ENCODE measurements at places on chromosomes 13 and 19.

DNA sequence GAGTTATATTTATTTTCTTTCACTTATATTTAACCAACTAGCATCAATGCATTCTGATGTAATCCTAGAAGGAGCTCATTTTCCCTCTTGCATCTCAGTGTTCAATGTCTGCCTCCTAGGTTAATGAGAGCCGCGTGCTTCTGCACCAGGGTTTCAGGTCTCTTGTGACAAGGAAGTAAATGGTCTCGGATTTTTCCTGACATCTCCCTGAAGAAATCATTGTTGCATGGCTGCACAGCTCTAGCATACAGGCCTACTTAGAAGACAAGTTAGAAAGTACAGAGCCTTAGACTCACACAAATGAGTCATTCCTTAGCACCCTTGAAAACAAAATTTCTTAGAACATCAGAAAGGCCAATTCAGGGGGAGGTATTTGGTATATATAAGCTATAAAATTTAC lies 57.2 kb upstream of the KLF12 start:
- DNase-seq, result no peak

GRCh38 chr19:47878906-47879305 lies 7.2 kb downstream of the SULT2A1 start:
- no peak for DNase-seq

- DNase-seq, result no peak
Measured at GRCh38 chr19:10612499-10613119, 12.7 kb upstream of the SLC44A2 start.

- no peak for DNase-seq
Measured at GRCh38 chr13:29566206-29566605, 29.3 kb downstream of the SLC7A1 start.

DNA sequence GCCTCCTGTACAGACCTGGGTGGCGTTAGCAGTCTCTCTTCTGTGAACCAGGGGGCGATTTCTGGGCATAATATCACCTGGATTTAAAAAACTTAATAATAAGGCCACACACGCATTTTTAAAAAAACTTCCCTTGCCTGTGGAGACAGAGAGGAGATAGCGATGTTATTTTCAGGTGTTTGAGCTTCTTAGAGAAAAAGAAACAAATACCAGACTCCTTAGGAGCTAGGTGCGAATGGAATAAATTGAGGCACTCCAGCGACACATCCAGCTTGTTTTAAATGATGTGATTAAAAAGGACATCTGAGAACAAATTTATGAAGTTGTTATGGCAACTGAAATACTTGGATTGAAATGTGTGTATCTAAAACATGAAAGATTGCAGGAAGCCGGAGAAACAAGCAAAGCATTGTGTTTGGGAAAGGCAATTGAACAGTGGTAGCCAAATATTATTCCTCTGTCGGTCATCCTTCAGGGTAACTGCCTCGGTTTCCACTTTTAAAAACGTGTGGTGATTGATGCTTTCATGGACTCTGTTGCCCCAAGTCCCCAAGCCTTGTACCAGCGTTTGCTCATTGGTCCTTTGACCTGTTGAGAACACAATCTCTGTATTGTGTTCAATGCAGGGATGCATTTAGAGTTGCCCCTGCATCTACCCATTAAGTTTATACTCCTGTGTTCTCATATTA lies 158.7 kb downstream of the TM9SF2 start:
- no peak for DNase-seq

GRCh38 chr13:113417008-113417751 lies 36.1 kb downstream of the ADPRHL1 start:
- DNase-seq, result no peak

Measured in DMS153 (cell line).